A673 (cell line): ENCODE measurements at places on chromosomes 2 and 18. TPM values are rescaled to one million over a fixed set of nuclear protein-coding genes. Genes with fewer than 3 reads are reported as not detected.
A peak's percentile ranks its signal among the peaks of the same experiment; 100 is the strongest.

DNA sequence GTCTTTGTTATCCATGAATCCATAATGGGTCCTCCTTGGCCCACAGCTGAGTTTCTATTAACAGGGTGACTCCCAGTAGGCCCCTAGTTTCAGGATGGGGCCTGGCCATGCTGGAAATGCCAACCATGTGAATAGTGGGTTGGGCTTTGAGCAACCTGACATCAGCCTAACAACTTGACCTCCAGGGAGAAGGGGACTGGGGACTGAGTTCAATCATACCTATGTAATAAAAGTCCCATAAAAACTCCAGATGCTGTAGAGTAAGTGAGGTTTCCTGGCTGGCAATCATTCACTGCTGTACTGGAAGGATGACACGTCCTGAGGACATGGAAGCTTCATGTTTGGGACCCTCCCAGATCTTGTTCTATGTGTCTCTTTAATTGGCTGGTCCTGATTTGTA is 7.9 kb downstream of the REV1 start:
- DNase-seq = peak; percentile 25

DNA sequence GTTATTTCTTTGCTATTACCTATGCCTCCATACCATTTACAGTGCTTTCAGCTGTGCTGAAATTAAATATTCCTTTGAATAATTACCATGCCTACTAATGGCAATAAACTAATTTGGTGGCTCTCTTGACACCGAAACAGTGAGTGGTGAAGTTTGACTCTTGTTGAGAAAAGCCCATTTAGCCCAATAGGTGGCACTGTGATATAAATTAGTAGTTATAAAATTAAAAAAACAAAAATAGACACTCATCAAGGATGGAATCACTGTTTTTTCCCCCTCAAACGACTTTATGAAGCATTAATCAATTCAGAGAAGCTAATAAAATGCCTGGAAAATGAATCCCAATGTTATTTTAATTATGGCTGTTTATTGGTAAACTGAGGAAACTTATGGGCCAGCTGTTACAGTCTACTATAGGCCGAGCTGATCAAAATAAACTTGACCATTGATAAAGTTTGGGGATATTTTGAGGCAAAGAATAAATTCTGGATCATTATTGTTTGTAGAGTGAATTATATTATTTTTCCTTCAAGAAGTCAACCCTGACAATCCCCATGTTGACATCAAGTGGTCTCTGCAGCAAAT is 339.6 kb downstream of the TRIB2 start:
- peak; percentile 48 for DNase-seq

DNA sequence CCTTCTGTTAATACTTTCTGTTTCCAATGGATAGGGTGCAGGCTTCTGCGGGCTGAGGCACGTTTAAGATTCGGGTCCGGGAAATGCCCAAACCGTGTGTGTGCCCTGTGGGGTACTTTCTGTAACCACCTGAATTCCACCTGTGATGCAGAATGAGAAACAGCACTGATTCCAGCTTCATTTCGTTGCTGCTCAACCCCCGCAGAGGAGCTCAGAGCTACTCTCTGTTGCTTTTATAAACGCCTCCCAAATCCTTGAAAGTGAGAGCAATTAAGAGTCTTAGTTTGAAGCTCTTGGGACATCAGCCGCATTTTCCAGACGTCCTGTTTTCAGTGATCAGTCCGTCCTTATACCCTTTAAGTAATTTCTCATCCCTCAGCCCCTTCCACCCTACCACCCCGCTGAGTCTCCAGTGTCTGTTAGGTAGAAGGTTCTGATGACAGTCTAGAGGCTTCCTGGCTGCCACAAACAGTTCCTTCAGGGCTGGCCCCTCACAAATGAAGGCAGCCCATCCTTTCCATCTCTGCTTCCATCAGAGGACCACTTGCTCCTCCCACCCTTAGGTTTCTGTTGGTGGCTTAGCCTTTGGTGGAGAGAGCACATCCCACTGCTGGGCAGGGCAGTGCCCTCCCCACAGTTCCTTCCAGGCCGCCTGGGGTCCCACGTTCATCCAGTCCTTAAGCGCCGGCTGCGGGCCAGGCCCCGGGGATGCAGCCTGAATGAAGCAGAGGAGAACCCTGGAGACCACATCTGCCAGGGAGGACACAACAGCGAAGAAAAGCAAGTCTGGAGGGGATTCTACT is 230.1 kb downstream of the SEPTIN10 start:
- DNase-seq = no peak

- DNase-seq = no peak
Observed at GRCh38 chr2:235051436-235052260, 99.8 kb downstream of the SH3BP4 start.

Gene UCN
- total RNA-seq = 0.64 and 0.68 TPM in 2 replicates

- peak; percentile 71 for DNase-seq
Observed at GRCh38 chr18:8696749-8697211, 8.6 kb upstream of the MTCL1 start.

- DNase-seq = peak; percentile 82
Observed at GRCh38 chr2:95526360-95527341, 42.1 kb upstream of the TRIM43B start.

DNA sequence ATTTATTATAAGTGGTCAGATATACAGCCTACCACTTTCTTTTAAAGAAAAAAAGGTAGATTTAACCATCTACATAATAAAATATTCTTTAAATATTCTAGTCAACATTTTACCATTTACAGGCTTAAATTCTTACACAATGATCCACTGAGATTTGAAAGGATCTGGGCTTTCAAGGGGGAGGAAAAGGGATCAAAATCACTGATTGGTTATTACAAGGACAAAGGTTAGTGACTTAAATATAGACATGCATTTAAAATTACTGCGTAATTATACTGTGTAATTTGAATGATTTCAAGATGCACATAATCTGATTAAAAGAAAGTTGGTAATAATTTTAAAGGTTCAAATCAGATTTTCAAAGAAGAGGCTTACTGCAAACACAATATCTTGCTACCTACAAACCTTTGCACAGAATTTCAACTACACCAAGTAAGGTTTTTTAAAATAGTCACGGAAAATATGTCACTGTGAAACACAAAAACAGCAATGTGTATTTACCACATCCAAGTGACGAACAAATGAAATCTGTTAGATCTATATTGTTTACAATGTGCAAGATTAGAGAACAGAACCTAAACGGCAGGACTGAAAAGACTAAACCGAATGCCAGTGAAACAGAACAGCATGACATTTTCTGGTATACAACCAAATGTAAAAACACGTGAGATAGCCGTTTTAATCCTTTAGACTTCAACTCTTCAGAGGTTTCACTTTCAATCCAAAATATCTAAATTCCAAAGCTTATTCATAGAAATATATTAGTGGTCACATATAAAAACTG is 40.8 kb downstream of the RTN4 start:
- peak; percentile 39 for DNase-seq

GRCh38 chr18:60401346-60401745 is 28.8 kb upstream of the MC4R start:
- DNase-seq = no peak

DNA sequence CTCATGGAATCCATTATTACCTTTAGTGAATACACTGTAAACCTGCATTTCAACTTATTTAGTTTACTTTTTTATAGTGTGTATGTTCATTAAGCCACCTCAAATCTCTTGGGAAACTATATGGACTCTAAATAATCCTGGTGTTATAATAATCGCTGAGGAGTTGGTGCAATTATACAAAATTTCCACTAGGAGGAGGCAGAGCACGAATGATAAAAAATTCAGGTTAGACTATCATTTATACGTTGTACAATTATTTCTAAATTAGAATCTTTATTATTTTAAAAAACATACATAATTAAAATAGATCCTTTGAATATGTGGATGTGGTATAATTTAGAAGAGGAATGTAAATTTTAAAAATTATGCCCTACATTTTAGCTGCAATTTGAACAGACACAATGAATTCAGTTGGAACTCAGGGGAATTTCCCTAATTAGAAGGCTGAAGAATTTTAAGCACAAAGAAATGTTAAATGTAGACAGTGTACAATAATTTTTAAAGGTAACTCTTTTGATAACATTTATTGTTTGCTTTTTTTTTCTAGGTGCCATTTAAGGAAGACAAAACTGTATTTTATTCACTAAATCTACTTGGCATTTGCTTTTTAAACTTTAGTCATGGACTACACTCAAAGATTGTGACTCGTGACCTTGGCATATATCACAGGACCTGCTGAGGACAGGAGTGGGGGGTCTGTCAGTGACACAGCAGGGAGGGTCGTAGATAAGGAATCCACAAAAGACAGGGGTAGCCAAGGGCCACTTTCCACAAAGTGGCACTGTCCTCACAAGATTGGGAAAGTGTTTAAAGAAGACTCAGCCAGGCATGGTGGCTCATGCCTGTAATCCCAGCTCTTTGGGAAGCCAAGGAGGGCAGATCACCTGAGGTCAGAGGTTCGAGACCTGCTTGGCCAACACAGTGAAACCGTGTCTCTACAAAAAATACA is 45.5 kb downstream of the RAB12 start:
- peak; percentile 44 for DNase-seq

Gene IL36B
- not detected in 2 replicates for total RNA-seq

- no peak for DNase-seq
Observed at GRCh38 chr2:159608108-159608507, 8.2 kb downstream of the BAZ2B start.

Gene CCDC74B
- 3.8 and 6.3 TPM in 2 replicates for total RNA-seq

Gene FEZ2
- 57.5 and 62.9 TPM in 2 replicates for total RNA-seq

DNA sequence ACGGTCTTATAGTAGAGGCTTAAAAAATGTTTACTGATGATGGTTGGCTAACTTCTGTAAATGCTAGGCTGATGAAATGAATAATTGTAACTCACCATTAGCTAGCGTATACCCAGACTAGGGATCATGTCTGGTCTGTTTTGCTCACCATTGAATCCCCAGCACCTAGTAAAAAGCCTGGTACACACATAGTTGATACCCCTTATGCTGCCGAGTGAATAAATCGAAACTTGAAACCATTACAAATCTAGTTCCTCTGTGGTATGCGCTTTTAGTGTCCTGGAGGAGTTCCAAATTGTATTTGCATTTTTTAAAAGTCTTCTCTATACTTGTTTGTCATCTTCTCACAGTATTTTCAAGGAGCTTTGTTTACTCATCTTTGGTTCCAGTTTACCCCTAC is 1.3 kb downstream of the TAF1B start:
- DNase-seq = peak; percentile 40
